ENCODE measurements at places on chromosomes 16 and 17.

DNA sequence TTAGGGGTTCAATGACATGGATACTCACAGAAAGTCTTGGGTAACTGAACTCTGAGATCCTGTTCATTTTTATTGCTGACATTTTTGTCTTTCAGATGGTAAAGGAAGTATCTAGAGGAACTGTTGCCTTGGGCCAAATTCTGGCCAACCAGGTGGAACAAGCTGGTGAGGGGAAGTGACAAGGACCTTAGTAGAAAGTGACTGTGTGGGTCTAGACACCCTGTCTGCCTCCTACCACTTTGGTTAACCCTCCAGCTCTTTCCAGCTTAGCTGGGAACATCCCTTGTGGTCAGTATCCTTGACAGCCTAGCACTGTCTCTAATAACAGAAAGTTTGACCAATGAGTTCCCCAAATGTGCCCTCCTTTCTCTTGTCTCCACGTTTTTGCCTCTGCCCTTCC lies 28.8 kb upstream of the PRKCB start:
- DNase-seq: no peak

- no peak for DNase-seq
Measured at GRCh38 chr17:41730479-41730878, 4.0 kb downstream of the HAP1 start.

DNA sequence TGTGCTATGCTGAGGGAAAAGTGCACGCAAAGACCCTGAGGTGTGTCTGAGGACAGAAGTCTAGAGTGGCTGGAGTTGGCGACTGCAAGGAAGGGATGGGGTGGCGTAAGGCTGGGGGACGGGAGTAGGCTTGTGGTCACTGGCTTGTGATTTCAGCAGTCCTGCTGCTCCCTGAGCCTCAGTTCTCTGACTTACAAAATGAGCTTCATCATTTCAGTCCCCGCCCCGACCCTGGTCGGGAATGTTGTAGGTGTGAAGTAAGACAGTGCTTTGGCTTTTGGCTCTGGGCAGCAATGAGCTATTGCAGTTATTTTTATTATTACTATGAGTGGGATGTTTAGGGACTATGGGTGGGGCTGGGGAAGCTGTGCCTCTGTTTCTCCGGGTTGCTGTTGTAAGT lies 8.6 kb downstream of the ADGRG1 start:
- no peak for DNase-seq

DNA sequence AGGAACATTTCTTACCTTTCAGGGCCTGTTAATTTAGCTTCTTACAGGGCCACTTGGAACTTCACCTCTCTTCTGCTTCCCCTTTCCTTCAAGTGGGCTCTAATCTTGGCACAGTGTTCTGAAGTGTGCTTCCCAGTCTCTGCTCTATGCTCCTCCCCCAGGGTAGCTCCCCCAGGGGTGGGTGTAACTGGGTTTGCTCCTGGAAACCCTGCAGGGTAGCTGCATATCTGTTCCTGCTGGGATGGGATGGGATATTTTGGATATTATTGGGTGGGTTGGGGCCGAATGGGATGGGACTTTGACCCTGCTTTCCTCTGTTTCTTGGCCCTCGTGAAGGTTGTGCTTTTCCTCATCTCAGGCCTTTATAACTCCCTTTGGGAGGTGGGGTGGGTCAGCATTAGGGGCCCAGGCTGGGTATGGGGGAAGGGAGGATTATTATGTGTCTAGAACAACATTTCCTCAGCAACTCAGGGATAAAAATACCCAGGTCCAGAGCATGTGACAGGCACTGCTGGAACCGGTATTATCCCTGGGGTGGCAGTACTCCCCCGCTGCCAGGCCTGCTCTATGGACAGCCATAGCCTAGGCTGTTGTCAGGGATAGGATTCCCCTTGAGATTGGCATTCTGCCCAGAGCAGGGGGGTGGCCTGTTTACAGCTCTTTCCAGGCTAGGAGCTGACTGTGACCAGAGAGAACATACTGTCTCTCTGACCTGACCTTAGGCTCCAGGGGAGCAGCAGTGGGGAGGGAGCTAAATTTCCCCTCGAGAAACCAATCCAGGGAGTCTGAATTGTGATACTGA lies 5.0 kb downstream of the NFE2L1 start:
- DNase-seq: no peak

- DNase-seq: no peak
Measured at GRCh38 chr16:55645986-55646385, 9.8 kb upstream of the SLC6A2 start.

DNA sequence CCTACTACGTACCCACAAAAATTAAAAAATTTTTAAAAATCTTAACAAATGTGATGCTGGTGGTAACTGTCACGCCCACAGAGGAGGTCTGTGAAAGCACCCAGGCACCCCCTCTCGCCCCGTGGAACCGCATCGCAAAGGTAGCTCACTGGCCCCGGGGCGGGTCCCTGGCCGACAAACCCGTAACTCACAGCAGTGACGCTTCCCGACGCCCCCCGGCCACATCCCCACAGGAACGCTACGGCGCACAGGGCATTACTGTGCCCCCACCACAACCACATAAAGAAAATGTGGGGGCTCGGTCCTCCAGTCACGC lies 366 bp downstream of the ANKS3 start:
- peak; percentile 30 for DNase-seq

DNA sequence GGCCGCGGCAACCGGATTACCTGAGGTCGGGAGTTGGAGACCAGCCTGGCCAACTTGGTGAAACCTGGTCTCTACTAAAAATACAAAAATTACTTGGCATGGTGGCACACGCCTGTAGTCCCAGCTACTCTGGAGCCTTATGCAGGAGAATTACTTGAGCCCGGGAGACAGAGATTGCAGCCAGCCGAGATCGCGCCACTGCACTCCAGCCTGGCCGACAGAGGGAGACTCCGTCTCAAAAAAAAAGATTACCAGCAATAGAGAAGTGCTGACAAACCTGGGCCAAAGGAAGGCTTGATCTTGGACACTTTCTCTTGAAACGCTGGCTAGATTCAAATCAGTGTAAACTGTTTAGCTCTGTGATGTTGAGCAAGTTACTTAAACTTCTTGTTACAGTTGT lies 4.3 kb downstream of the MT1H start:
- DNase-seq: peak; percentile 20

GRCh38 chr16:48292452-48292851 lies 45.1 kb upstream of the ABCC11 start:
- DNase-seq: no peak

- DNase-seq: no peak
Measured at GRCh38 chr16:29868396-29869009, 5.5 kb upstream of the CDIPT start.

GRCh38 chr16:81718637-81719036 lies 60.5 kb upstream of the PLCG2 start:
- DNase-seq: no peak

DNA sequence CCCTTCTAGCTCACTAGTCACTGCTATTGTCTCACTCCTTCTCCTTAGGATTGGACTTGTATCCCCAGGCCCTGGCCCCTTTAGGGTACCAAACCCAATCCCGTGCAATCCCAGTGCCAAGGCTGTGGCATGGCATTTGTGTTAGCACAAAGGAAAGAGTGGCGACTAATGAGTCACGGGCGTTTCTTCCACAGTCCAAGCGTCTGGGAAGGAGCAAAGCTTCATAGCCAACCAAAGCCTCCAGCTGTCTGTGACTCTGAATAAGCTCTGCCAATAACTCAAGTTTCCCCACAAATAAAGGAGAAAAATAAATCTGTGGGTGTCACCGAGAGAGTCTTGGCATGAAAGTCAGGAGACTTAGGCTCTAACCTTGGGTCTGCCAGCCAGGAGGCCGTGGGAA lies 54.6 kb upstream of the COX10 start:
- DNase-seq: no peak

DNA sequence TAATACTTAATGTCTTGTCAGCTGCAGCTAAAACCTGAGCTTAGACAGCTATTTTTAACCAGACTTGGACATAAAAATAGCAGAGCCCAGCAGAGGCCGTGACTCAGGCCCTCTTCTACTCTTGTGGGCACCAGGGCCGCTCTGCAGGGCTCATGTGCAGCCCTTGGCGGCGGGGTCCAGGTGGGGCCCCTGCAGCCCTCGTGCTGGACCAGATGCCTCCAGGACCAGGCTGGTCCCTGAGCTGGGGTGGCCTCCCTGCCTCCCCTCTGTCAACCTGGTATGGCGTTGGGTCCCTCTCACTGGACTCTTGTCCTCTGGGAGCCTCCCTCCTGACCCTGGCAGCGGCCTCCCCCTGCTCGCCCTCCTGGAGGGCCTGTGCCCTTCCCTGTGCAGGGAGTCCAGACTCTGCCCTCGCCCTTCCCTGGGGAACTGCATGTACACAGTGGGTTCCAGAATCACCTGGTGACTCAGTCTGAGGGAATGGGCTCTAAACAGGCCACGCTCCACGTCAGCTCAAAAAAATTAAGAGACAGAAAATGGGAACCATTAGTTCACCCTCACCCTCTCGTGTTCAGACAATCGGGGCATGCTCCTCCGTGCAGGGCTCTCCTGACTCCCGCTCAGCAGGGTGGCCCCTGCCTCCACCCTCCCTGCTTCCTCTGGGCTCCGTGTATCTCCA lies 9.7 kb downstream of the CDK5R1 start:
- DNase-seq: no peak

- no peak for DNase-seq
Measured at GRCh38 chr17:17183744-17184143, 22.4 kb downstream of the PLD6 start.

GRCh38 chr17:11493936-11494335 lies 104.3 kb upstream of the DNAH9 start:
- no peak for DNase-seq

Data from stimulated activated CD4-positive, alpha-beta T cell treated with anti-CD3 and anti-CD28 coated beads, Interleukin-4, amount 100 ng/mL, for 1 hour (primary cell).